ENCODE measurements at places on chromosomes 3 and 15.

DNA sequence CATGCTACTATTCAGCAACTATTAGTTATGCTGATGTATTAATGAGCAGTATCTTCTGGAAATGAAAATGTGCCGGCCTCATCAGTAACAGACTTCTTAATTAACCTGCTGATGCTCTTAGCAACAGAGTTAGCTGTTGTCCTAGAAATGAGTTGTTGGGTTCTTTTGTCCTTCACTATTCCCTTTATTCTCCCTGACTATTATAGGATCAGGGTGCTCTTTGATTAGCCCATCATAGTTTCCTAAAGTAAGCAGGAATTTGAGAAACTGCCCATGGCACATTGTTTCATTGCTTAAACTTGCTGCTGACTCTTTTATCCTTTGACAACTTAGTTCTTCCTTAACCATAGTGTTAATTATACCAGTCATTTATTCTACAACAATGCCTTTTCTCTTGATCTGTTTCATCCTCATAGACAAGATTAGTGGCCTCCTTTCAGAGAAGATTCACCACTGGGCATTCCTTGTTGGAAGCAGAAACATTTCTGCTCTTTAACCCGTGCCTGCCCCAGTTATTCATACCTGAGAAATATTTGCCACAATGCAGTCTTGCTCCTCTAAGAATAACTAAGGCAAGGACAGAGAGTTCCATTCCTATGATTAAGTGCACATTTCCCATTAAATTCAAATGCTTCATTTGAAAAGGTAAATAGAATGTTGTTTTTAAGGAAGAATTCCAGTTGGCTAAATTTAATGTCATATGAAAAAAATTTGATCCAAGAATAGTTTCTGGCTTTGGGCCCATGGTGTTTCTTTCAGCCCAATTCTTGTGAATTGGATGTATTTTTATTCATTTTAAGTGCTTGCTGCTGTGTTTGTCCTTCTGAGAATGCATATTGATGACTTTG, 573.3 kb upstream of the TBL1XR1 start:
- no peak for DNase-seq

- DNase-seq, result no peak
Observed at GRCh38 chr15:36256404-36256807, 323.0 kb upstream of the CDIN1 start.

DNA sequence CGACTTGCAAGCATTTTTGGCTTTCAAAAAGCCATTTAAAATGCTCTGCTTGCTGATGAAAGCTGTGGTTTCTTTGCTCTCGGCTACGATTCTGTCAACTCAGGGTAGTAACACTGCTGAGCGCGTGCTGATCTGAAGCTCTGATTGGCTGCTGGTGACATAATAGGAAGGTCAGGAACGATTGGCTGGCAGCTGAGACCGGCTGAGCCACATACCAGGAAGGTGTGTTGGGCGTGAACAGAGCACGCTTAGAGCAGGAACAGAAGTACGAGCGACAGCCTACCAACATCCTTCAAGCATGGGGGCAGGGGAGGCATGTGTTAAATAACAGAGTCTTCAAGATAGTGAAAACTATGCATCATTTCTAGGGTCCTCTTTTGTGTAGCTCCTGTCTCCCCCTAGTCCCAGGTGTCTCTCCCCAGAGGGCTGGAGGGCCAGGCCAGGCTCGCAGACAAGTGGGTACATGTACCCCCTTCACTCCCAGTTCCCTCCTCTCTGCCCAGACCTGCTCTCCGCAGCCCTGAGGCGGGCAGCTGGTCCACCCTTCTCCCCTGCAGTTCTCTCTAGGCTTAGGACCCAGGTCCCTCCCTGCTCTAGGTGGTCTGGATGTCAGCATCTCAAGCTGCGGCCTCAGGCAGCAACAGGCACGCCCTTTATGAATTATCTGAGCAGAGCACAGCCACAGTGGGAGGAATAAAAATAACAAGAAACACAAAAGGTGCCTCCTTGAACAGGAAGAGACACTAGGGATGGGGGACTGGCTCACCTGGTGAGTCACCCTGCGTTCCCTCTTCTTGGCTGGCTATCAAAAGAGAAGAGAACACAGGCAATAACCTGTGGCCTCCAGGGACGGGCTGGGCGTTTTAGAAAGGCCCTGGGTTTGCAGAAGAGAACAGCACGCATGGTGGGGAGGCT, 76.0 kb downstream of the TAMM41 start:
- peak; percentile 33 for DNase-seq

GRCh38 chr15:74788683-74789151, 6.8 kb downstream of the CSK start:
- no peak for DNase-seq

- DNase-seq, result no peak
Observed at GRCh38 chr3:28077572-28077971, 163.8 kb upstream of the CMC1 start.

DNA sequence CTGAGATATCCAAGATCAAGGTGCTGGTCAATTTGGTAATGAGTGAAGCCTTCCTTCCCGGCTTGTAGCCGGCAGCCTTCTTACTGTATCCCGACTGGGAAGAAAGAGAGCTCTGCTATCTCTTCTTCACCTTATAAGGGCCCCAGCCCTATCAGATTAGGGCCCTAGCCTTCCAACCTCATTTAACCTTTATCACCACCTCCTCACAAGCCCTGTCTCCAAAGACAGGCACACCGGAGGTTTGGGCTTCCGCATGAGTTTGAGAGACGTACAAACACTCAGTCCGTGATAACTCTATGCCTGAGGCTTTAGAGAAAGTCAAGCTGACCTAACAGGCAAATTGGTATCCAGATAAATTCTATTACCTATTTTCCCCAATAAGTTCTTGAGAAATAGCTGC, 243.9 kb downstream of the OPA1 start:
- DNase-seq, result no peak

DNA sequence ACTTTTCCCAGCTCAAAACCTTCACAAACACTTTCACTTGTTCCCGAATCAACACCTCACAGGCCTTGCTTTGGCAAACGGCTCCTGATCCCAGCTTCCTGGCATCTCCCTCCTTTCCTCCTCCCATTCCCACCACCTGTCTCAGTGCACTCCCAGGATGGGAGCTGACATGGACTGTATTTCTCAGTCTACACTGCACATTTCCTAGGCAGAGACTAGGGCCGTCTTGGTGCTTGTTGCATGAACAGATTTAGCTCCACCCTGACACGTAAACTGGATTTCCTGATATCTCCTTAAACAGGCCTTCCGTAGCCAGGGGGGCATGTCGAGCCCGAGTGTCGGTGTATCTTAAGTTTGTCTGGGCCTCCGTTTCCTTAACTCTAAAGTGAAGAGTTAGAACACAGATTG, 790 bp upstream of the WHAMM start:
- no peak for DNase-seq

DNA sequence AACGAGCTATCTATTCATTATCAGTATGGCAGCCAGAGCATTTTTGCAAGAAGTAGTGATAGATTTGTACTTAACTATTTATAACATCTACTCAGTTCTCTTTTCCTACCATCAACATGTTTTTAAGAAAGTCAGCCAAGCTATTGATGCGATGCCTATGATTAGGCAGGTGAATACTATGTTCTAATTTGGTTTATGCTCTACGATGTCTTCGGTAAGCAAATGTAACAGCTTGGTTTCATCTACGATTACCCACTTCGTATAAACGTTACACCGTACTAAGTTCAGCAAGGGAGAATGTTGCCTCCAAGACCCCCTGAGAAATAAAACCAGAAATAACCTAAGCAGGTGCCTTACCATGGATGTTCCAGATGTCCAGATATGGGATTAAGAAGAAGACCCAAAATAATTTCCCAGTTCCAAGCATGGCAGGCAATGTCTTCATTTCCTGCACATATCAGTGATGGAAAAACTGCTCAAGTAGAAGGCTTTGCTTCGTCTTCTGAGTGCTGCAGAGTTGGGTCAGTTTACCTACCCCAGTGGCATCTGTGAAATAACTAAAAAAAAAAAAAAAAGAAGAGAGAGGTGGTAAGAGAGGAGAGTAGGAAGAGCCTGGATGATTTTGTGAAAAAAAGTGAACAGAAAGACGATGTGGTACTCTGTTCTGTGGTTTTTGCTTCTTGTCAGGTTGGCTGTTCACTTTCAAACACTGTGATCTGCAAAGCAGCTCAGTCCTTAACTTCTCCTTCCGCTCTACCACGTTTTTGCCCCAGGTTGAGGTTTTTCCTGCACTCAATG, at the start of gene BTLA:
TSS of gene BTLA (minus strand) at position 559 of the 798 bp plus-strand sequence. CDS start at position 445, 114 bp downstream.
- DNase-seq, result no peak

DNA sequence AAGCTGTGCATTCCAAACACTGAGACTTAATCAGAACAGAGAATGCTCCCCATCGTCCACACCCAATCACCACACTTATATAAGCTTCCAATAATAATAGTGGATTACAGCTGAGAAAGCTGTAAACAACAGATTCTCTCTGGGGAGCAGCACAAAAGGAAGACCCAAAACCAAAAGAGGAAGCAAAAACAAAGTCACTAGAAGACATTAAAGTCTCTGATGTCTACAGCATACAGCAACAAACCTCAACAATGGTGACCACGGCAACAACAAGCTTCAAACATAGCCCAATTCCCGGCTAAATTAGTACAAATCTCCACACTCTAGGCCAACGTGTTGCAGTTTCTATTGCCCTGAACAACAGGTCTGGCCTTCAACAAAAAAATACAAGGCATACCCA, 37.7 kb downstream of the ZDHHC23 start:
- no peak for DNase-seq

GRCh38 chr3:169759256-169759655, 5.6 kb downstream of the TERC start:
- DNase-seq, result no peak

GRCh38 chr15:51132384-51133139, 37.9 kb upstream of the TNFAIP8L3 start:
- no peak for DNase-seq

GRCh38 chr3:67382536-67382935, 271.9 kb downstream of the SUCLG2 start:
- DNase-seq, result no peak

- no peak for DNase-seq
Observed at GRCh38 chr15:88865498-88866099, 29.7 kb downstream of the HAPLN3 start.

- no peak for DNase-seq
Observed at GRCh38 chr15:77636209-77636608, 3.5 kb upstream of the LINGO1 start.

DNA sequence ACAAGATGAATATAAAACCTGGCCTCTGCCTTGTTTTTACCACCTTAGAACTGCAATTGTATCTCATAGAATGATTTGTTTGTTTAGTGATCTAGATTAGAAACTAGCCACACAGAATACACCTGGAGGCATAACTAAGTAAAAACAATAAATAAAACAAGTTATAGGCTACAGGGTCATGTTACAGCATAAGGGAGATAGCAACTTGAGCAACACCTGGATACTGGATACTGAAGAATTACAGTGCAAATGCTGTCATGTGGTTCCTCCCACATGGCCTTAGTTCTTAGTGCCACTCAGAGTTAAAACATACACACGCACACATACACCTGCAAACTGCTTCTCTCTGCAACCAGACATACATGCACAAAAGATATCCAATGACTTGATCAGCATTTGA, 563.4 kb upstream of the DPPA4 start:
- no peak for DNase-seq

DNA sequence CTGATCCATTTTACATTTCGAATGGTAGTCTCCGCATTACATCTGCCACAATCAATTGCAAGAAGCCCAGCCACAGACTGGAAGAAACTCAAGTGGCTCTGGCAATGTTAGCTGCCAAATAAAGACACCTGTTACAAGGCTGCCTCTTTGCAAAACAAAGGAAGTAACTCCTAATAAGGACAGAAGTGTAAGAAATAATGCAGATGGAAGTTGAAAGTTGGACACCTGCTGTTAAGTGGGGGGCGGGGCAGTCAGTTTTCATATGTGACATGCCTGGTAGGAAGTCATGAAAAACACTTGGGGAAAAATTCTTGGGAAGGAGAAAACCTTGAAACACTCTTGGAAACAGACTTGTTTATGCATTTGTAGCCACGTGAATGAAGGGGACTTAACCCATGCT, 54.1 kb upstream of the ATP2C1 start:
- no peak for DNase-seq

DNA sequence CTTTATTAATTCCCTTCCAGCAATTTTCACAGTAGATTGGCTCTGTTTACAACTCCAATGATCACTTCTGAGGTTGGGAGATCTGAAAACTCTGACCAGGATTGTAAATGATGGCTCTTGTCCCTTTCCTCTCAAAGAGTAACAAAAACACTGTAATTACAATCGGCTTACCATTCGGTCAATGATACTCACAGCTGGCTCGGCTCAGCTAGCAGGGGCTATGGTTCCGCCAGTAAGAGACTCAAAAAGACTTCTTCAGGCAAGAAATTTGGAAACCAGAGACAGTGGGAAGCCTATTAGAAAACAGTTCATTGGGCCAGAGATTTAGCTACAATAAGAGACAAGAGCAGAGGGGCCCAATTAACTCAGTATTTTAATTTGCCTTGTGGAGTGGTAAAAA, 96.6 kb downstream of the LRRC3B start:
- DNase-seq, result no peak

- no peak for DNase-seq
Observed at GRCh38 chr15:50164458-50164857, 17.5 kb upstream of the SLC27A2 start.

- DNase-seq, result peak; percentile 25
Observed at GRCh38 chr3:188060840-188061544, 93.0 kb upstream of the LPP start.

GRCh38 chr3:66443118-66443803, 57.6 kb downstream of the LRIG1 start:
- no peak for DNase-seq

DNA sequence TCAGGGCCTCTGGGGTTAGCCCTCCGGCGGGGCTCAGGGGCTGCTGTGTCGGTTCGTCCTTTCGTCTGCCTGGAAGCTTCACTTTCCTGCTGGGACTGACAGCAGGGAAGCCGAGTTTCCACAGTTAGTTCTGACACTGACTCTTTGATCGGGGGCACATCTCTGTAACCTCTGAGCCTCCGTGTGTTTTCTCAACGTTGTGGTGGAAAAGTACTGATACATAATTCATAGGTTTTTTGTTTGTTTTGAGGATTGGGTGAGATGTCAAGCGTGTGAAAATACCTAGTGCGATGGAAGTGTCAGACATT, 481 bp downstream of the AP4E1 start:
- DNase-seq, result no peak

DNA sequence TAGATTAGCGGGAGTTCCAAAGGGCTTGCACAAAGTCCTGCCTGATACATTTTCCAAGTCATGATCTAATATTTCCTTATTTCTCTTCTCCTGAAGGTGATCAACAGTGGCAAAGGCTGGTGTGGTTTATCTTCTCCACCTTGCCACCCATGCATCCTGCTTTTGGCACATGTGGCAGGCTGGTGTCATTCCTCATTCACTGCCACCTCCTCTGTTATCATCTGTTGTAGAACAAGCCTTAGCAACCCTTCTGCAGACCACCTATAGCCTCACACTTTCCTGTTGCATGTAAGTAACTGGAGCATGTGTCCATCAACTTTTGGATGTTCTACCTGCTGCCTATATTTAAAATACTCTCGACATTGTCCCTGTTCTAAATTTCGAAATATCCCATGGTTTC, 294.1 kb downstream of the ZBTB20 start:
- no peak for DNase-seq

GRCh38 chr15:70259028-70259424, 161.3 kb upstream of the TLE3 start:
- DNase-seq, result no peak

GRCh38 chr3:38662544-38662943, 13.1 kb upstream of the SCN5A start:
- DNase-seq, result no peak

Data from stimulated activated CD8-positive, alpha-beta memory T cell treated with anti-CD3 and anti-CD28 coated beads, Interleukin-7, amount 100 ng/mL, for 48 hours (primary cell).